Upper lobe of left lung (tissue), 6 donors: ENCODE measurements at places on chromosomes 7 and 10. TPM values are rescaled to one million over a fixed set of nuclear protein-coding genes. Genes with fewer than 3 reads are reported as not detected.

Gene HKDC1
- total RNA-seq: 12.6 TPM

Gene CHAT
- not detected for total RNA-seq

Gene DNMBP
- total RNA-seq: 13.1 TPM

Gene CLDN4
- total RNA-seq: 111 TPM

Gene CUZD1
- 1.1 TPM for total RNA-seq

Gene NRAP
- not detected for total RNA-seq

Gene SNCG
- 2.9 TPM for total RNA-seq

Gene LAMB4
- 0.79 TPM for total RNA-seq

Gene PTN
- total RNA-seq: 3.1 TPM

Gene WDFY4
- 32.5 TPM for total RNA-seq

Gene MYL7
- not detected for total RNA-seq

Gene GPR15LG
- total RNA-seq: not detected

Gene RAMP3
- 33.5 TPM for total RNA-seq

Gene OR6B1
- not detected for total RNA-seq

Gene FGL2
- total RNA-seq: 17.2 TPM

Gene HOXA4
- total RNA-seq: 10.5 TPM

Gene ANKRD22
- total RNA-seq: 1.7 TPM

Gene CPXM2
- 5.6 TPM for total RNA-seq

Gene NOLC1
- 72.8 TPM for total RNA-seq

Gene ADIRF
- total RNA-seq: 150 TPM

Gene GCK
- 0.30 TPM for total RNA-seq

Gene PRKG1
- total RNA-seq: 27.1 TPM

Gene P4HA1
- 13.4 TPM for total RNA-seq

Gene PAPSS2
- total RNA-seq: 192 TPM

Gene PTPRZ1
- 0.57 TPM for total RNA-seq

Gene HMX2
- not detected for total RNA-seq

Gene WNT8B
- not detected for total RNA-seq

Gene SLC25A13
- 33.5 TPM for total RNA-seq
